AG08396 (cell line): ENCODE measurements at places on chromosomes 5 and 9.

DNA sequence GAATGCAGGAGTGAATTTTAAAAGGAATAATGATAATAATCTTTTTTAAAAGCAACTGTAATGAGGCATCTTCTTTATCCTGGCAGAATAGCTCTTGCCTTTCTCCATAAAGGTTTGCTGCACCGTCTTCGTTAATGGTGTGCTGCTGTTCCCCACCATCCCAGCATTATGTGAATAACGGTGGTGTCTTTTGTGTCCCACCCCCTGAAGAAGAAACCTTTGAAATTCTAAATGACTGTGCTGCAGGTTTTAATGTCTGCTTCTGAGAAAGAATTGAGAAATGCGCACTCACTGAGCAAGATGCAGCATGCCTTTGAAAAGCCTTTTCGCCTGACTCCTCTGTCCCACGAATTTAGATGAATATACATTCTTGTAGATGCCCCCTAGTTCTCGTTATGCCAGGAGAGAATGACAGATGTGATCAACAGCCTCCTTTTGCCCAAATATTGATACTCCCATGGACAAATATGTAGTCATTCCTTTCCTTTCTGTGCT is 246.1 kb upstream of the ZNF462 start:
- no peak for DNase-seq

- no peak for DNase-seq
Measured at GRCh38 chr5:57595523-57595991, 112.9 kb upstream of the ACTBL2 start.

GRCh38 chr9:109422641-109423040 is 75.5 kb downstream of the PTPN3 start:
- no peak for DNase-seq

GRCh38 chr9:29183971-29184370 is 1610.7 kb upstream of the C9orf72 start:
- DNase-seq = no peak

DNA sequence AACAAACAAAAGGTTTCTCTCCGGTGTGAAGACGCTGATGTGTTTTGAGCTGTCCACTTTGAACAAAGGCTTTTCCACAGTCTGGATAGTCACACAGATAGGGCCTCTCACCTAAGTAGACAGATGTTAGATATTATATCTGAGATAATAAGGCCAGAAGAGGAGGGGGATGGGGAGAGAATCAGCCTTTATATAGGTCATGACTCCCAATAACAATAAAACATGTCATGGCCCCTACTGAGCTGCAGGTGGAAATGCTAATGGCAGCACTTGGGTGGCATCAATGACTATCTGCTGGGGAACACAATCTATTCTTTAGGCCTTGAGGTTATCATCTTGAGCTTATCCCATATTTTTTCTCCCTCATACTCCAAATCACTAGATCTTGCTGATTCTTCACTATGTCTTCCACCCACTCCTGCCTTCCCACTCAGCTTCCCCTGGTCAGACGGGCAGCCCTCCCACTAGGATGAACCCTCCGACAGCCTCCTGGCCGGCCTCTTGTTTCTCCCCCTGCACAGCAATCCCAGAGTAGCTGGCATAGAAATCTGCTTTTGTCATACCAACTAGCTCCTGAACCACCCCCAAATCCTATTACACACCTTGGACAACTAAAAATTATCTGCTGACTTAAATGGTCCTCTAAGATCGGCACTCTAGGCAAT is 11.5 kb upstream of the SLC35D2 start:
- no peak for DNase-seq
